ENCODE measurements at places on chromosomes 1 and 21.

GRCh38 chr1:228283476-228284147, 75.8 kb downstream of the OBSCN start:
- DNase-seq: no peak

DNA sequence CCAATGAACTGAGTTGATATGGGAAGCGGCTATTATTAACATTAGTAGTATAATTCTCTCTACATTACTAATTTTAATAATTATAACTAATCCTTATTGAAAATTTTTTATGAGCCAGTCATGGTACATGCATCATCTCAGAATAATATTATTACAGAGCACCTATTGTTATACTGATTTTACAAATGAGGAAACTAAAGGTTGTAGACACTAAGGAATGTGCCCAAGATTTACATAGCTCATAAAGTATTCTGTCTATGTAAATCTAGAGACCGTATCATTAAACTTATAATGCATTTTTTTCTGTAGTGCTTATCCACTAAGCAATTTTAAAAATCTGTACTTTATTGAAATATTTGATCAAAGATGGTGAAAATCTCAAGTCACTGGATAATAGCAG, 825.9 kb downstream of the PLA2G4A start:
- no peak for DNase-seq

DNA sequence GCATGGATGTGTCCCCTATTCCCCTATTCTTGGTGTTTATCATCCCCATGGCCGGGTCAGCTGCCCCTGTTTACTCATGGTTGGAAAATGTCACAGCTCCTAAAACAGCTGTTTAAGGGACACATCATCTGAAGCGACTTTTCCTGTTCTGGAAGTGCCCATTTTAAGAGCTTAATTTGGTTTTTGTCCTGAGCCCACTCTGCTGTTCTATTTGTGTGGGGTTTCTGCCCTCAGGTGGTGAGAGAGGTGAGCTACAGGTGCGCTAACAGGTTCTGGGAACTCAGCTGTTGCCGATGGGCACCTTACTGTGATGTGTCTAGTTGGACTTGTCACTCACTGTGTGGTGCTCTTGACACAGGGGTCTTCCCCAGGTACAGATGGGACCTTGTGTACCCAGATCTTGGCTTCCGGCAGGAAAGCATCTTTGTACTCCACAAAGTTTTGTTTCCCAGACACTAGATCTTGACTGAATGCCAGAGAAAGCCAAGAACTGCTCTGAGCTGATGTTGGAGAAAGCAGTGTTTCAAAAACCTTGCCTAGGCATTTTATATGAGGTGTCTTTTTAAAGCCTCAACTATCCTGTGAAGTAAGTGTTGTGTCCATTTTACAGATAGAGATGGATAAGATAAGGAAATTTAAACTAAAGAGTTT, 59.0 kb upstream of the CD1D start:
- peak; percentile 67 for DNase-seq

- DNase-seq: no peak
Measured at GRCh38 chr1:38283696-38284470, 237.3 kb upstream of the POU3F1 start.

DNA sequence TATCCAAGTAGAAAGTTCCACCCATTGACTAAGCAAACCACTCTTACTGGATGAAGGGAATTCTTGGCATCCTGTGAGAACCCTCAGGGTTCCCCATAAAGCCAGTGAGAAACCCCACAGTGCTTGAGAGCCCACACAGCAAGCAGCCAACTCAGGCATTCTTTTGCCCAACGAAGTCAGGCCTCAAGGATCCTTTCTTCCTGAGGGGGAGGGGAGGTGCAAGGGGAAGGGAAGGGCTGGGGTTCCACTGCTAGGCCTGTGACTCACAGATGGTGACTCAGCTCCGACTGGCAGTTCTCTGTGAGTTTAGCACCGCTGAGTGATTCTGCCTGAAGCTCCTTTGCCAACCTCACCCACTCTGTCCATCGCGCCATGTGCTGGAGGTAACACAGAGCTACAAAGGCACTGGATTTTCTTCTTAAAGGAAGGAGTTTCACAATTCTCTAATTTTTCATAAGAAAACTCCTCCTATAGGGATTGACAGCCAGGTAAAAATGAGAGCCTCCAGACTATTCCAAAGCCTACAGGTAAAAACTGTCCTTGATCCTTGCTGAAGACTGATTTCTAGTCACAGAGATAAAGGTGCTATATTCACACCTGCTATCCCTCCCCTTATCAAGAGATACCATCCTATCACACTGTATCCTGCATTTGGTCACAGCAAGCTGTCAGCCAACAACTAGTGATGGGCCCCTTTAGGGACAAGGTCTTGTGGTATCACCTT, 4.8 kb downstream of the ENO1 start:
- DNase-seq: peak; percentile 98

- DNase-seq: peak; percentile 59
Measured at GRCh38 chr1:96962751-96963211, 241.2 kb downstream of the PTBP2 start.

Measured in choroid plexus epithelial cell (primary cell).